ENCODE measurements at places on chromosomes 3 and 15.

DNA sequence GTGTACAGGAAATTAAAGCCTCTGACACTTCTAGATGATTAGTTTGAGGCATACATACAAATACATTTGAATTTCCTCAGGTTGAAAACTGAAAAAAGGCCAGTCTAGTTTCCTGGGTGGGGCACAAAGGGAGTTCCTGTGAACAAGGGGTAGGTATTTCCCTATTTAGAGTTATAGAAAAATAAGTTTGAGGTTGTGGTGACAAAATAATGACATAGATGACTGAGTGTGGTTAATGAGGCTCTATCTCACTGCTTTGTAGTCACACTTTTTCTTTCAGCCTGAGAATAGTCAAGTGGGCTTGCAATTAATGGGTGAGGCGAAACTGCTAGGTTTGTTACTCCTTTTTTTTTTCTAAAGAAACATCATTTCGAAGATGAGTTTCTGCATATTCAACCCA lies 4.3 kb downstream of the SLCO3A1 start:
- no peak for DNase-seq

DNA sequence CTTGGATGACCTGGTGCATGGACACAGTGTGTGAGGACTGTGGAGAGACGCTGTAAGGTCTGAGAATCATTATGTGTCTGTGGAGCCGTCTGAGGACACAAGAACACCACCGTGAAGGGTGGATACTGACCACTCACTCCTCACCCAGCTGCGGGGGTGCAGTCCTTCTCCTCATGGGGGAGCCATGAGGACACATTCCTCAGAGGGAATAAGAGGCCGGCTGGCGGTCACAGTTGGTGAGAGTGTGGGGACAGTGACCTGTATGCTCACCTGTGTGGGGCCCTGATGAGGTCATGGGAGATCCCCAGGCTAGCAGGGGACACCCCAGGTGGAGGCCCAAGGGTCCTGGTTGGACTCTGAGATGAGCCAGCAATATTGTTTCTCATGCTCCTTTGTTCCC lies 2.5 kb upstream of the TRPM1 start:
- DNase-seq, result peak; percentile 35

DNA sequence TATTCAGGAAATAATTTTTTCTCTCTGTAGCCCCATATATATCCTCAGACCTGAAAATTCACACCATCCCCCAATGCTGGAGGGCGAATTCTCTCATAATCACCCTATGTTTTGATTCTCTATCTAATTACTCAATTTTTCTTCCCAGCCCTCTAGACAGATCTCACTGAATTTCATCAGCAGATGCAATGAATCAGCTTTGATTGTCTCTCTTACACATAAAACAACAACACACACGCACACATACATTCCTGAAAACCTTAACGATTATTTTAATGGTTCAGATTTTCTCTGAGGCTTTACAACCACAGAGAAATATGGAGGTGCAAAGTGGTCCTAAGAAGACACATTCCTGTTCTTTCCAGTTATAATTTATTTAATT lies 11.1 kb downstream of the RBMS3 start:
- no peak for DNase-seq

DNA sequence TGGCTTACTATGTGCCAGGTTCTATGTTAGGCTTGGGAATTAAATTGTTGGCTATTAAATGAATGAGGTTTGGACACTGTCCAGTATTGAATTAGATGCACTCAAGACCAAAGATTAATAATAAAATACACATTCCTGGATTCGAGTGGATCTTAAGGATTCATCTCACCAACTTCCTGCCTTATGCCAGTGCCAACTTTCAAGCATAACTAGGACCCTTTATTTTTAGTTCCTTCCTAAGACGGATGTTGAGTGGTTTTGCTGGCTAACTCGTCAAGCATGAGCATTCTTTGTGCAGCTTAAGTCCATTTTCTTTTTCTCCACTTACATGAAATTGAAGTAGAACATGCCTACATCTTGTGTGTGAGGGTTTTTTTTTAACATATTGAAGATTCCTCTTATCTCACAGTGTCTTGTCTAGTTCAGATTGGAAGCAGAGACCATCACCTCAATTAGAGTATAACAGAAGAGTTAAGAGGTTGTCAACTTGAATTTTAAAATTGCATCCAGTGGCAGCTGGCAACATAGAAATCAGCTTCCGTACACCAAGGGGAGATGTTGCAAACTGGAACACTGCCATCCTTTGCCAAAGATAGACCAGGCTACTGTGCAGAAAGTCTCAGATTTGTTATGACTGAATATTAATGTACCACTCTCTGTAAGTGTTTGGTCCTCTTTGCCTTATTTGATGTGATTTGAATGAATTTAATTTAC lies 106.3 kb upstream of the BFSP2 start:
- no peak for DNase-seq

DNA sequence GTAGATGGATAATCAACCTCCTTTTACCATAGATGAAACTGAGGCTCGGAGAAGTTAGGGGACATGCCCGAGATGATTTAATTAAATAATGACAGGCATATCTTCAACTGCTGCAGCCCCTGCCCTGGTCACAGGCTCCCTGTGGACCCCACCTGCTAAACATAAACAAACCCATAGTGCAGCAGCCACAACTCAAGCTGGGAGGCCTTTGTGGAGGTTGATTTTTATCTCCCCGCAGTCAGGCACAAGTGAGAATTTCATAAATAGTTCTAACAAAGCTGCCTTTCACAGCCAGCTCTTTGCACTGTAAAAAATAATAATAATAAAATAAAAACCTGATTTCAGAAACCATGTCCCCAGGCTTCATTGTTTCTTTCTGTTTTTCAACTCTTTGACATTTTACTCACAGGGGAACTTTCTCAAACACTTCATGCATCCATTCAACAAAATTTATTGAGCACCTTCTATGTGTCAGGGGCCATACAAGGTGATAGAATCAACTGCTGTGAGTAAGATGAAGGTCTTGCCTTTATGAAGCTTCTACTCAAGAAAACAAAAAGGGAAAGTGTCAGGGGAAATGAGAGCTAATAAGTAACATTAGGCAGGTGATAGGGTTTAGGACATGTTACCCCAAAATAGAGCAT lies 393.6 kb upstream of the PROK2 start:
- no peak for DNase-seq

DNA sequence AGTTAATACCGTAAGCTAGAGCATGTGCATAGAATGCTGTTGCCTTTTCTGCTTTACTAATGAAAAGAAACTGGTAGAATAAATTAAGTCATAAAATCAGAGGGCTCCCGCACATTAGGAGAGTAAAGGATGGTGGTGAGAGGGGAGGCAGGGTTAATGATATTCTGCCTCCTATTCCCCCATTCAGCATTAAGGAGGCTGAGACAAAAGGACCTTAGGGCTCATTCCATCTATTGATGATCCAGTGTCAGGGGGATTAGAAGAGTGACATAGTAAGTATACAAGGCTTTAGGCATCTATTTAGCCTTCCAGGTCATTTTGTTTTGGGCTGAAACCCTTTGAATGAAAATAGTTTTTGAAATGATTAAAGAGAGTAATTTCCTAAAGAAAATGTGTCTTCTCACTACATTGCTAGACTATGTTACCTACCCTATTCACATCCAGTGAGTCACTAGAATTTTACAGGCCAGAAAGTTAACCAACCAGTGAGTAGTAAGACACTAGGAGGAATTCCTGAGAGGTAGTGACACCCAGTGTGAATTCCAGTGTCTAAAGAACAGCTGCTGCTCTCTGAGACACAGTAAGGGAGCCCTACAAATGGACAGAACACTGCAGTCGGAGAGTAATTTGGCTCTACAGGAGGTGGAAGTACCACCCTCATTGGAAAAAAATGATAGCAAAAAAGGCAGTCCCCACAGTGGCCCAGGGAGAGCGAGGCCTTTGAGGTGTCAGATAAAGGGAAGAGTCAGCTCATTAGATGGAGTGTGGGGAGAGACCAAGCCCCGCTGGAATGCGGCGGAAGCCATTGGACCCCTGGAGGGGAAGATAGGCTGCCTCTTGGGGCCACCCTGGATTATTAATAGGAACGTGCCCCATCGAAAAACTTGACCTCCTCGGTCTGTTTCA lies 67.6 kb downstream of the TUSC7 start:
- no peak for DNase-seq

DNA sequence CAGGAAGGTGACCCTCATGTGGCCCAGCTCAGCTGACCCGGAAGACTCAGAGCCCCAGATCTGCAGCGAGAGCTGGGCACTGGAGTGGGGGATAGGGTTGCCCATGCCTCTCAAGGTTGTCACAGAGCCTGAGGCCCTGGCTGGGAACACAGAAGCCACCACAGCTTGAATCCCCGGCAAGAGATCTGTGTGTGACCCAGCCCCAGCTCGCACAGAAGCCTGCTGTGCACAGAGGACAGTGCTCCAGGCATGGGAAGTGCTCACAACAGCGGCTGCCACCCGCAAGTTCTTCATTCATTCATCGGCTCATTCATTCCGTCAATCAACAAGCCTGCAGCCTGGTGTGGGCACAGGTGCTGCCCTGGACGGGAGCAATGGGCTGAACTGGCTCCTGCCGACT lies 36.4 kb downstream of the DNAJB8 start:
- no peak for DNase-seq

- DNase-seq, result peak; percentile 74
Observed at GRCh38 chr15:52783929-52784798, 6.0 kb downstream of the ONECUT1 start.

DNA sequence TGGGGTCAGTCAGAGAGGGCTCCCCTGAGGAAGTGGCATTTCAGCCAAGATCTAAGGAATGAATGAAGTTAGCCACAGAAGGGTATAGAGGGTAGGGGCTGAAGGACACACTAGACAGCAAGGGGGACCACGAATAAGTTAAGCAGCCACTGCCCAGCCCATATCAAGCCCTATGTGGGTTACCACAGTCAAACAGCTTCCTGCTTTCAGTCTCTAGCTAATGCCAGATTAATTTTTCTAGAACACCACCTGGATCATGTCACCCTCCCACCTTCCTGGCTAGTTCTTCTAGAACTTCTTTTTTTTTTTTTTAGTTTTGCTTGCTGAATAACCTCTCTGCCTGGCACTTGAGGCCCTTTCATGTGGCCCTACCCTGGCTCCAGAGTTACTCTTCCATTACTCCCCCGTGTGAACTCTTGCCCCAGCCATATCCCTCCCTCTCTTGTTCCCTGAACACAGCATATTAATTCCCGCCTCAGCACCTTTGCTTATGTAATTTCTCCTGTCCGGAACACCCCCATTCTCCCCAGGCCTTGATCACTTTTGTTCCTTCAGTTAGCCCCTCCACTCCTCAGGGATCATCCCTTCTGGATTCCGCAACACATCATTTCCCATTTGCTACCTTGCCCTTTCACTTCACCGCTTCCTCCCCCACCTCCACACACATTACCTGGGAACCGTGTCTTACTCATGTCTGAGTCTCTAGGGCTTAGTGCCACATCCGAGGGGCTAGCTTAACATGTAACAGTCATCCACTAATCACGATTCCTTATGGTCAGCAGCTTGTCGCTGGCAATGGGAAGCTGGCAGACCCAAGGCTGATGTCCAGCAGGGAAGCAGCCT lies 20.6 kb upstream of the BNC1 start:
- DNase-seq, result no peak

DNA sequence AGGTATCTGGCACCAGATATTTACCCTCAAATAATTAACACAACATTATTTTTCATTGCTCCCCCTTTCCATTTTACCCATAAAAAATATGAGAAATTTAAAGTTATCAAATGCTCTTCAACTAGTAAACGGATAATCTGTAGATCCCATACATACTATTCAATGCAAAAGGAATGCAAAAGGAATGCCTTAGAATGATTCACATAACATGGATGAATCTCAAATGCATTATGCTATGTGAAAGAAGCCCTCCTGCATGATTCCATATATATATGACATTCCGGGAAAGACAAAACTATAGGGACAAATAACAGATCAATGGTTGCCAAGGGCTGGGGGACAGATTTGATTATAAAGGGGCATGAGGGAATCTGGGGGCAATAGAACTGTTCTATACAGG lies 195.7 kb downstream of the STT3B start:
- DNase-seq, result no peak

DNA sequence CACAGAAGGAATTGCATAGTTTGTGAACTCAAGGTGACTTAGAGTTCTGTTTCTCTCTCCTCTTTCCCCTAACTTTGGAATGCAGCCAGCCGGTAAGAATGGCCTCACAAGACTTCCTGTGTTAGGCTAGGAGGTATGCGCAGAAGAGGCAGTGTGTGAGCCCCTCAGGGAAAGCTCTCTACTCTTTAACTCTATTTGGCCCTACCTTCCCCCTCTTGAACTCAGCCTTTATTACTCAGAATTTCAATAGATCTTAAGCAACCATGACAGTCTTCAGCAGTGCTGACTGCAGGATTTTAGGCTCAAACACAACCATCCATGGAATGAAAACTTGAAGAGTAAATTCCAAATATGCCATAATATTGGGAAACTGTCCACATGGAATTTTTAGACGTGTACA lies 209.5 kb downstream of the DTWD1 start:
- no peak for DNase-seq

- no peak for DNase-seq
Observed at GRCh38 chr3:187628169-187628568, 42.0 kb downstream of the SST start.

GRCh38 chr3:135898774-135899173 lies 66.8 kb upstream of the PPP2R3A start:
- no peak for DNase-seq

- DNase-seq, result no peak
Observed at GRCh38 chr3:125033616-125034015, 22.2 kb downstream of the HEG1 start.

- DNase-seq, result no peak
Observed at GRCh38 chr3:25403968-25404367, 24.1 kb upstream of the RARB start.

- DNase-seq, result no peak
Observed at GRCh38 chr3:37321377-37321781, 147.0 kb upstream of the LRRFIP2 start.

DNA sequence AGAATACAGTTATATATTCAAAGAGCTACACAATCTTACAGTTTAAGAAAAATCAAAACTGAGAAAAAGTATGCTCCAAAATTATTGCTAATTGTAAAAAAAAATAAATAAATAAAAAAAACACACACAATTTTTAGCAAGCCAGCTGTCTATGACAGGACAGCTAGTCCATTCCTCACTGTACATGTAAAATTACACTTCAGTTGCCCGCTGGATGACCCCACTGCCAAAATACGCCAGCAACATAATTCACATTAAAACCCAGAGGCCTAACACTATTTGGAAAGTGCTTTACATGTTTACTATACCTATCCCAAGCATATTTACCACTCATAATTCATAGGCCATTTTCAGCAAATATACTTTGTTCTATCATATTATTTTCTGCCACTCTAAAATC lies 5.8 kb downstream of the MYO9A start:
- no peak for DNase-seq

- DNase-seq, result no peak
Observed at GRCh38 chr3:151154566-151154965, 48.5 kb downstream of the GPR171 start.

- DNase-seq, result no peak
Observed at GRCh38 chr3:189698811-189699210, 67.6 kb downstream of the TP63 start.

GRCh38 chr15:59296181-59296617 lies 76.5 kb downstream of the MYO1E start:
- DNase-seq, result no peak

Data from activated CD8-positive, alpha-beta memory T cell treated with anti-CD3 and anti-CD28 coated beads for 24 hours (primary cell).